ENCODE measurements at places on chromosomes 7 and 10.

DNA sequence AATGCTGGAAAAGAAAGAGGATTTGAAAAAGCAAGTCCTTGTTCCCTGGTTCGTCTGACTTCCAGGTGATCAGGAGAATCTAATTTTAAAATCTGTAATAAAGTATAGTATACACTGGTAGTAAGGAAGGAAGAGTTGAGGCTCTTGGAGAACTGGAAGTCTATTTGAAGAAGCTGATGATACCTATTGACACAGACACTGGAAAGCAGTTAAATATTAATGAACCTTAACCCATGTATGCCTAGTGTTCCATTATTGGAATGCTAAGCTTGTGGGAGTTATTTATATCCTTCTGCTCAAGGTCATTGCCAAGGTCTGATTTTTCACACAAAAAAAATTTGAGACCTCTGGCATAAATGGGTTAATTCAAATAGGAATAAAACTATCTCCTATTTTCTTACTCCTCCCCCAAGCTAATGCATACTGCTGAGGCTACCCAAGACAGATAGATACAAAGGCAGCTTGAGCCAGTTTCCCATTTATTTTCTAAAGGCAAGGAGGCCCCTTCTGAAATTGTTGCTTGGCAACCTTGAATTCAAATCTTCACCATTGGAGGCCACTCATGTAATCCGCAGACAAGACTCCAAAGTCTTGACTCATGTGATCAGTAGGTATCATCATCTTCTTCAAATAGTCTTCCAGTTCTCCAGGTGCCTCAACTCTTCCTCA is 110.2 kb downstream of the FZD1 start:
- no peak for DNase-seq

DNA sequence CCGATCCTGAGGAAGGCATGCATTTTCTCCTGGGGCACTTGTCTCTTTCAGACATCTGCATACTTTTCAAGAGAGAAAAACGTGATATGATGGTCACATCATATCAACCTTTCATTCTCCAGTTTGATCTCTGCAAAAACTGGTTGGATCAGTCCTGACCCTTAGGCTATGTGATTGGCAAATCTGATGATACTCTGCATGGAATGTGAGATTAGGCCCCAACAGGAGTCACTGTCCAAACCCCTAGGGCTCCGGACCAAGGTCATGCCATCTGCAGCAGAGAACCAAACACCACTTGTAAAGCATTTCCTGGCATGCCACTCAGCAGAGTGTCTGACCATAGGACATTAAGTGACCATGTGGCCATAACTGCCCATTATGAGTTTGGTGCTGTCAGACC is 8.6 kb downstream of the GCK start:
- DNase-seq: no peak

- no peak for DNase-seq
These were observed 13.6 kb upstream of the C10orf120 start for GRCh38 chr10:122713091-122713885.

DNA sequence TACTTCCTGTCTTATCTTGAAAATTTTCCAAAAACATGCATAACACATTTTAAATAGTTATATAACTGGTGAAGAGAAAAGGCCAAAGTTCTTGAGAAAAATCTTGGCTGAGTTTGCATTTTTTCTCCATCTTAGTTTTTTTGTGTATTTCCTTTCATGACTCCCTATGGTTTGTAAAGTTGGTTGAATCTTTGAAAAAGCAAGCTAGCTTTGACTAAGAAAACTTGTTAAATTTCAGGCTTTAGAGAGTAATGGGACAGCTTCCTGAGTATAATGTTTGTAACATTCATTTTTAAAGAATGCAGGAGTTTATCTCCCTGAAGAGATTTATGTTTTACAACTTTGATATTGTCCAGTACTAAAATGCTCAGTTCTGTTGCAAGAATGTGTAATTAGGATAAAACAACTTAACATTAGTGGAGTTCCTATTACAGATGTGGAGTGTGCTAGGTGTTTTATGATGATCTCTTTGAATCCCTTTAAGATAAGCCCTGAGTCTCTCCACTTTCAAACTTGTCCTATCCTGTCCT is 11.1 kb upstream of the HERPUD2 start:
- DNase-seq: no peak

- DNase-seq: no peak
These were observed 154.3 kb downstream of the GNAT3 start for GRCh38 chr7:80357530-80357929.

- no peak for DNase-seq
These were observed 50.8 kb downstream of the SUFU start for GRCh38 chr10:102554531-102554930.

DNA sequence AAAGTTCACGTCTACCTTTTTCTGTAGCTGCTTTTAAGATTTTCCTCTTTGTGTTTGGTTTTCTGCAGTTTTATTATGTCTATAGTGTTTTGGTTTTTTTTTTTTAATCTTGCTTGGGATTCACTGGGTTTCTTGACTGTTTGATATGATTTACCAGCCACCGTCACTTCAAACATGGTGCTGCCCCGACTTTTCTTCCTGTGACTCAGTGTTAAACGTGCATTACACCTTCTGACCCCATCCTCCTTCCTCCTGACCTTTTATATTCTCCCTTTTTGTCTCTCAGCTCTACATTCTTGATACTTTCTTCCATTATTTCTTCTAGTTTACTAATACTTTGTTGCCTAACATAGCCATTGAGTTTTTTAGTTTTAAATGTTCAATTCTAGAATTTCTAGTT is 61.5 kb downstream of the GNA12 start:
- no peak for DNase-seq

DNA sequence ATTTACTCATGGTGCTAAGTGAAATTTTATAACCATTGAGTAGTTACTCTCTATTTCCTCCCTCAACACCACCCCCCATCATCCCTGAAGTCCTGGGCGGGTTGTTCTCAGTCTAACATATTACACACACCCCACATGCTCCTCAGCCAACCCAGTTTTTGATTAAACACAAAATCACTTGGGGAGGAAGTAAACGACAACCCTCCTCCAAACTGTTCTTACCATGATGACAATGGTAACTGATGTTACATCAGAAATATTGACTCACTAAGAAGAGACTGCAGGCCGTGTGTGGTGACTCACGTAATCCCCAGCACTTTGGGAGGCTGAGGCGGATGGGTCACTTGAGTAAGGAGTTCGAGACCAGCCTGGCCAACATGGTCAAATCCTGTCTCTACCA is 44.2 kb downstream of the RAB11FIP2 start:
- no peak for DNase-seq

- DNase-seq: no peak
These were observed 148.8 kb downstream of the LRRC4 start for GRCh38 chr7:127882313-127882920.

DNA sequence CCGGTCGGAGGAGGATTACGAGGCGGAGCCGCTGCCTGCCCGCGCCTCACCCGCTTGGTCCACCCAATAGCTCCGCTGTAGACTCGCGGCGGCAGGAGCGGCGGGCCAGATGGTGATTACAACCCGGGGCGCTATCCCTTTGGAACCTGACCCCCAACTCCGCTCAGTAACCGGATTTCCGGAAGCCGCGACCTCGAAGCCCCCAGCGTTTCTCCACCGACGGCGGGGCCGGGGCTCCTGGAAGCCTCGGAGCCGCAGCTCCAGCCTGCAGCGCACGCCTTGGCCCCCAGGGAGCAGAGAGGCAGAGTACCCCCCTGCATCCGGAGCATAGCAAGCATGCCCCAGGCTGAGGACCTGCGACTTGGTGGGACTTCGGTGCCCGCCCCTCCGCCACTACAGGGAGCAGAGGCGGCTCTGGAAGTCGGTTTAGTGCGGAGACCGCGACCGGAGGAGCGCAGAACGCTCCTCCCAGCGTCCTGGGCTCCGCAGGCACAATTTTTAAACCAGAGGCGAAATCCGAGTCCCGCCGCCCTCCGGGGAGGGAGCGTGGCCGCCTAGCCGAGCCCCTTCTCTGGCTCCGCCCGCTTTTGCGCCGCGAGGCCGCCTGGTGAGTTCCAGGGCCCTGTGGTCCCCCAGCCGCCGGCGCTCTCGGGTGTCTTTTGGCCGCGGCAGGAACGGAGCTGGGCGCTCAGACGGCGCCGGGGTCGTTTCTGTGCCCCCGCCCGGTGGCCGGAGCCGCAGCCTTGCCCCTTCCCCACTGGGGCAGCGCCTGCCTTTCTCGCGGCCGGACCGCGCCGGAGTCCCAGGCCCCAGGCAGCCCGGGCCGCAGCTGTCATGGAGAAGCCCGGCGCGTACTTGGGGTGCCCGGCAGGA is 28.2 kb upstream of the BMS1 start:
- peak; percentile 14 for DNase-seq

GRCh38 chr10:101887775-101888174 is 44.2 kb upstream of the KCNIP2 start:
- DNase-seq: no peak

DNA sequence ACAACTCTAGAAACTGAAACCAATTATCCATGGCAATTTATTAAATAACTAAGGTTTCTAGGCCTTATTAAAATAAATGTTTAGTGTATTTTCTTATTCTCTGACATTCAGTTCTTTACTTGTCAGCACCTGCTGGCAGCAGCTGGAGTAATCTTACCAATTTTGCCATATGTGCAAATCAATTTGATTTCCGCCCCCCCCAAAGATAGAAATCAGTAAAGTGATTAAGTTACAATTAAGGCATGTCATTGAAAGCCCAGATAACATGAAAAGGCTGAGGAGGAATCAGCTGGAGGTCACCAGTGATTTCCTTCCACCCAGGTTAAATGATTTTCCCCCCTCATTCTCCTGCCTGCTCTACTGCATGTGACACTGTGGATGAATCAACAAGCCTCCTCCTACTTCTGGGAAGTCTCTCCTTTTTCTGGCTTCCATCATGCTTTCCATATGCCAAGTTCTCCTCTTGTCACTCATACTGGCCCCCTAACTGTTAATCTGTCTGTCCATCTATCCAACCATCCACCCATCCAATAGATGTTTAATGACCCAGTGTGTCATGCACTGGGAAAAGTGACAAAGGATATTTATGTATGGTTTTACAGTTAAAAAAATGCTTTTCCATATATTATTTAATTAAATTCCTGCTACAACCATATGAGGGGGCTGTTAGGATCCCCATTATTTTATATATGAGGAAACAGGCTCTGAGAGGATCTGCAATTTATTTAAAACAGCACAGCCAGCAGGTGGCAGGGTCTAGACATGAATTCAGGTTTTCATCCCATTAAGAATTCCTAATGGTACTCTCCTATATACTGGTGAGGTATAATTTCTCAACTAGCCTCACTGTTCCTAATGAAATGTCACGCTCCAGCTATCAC is 116.5 kb downstream of the ATXN7L1 start:
- DNase-seq: no peak

- DNase-seq: no peak
These were observed 136.5 kb downstream of the CNNM2 start for GRCh38 chr10:103054621-103055020.

DNA sequence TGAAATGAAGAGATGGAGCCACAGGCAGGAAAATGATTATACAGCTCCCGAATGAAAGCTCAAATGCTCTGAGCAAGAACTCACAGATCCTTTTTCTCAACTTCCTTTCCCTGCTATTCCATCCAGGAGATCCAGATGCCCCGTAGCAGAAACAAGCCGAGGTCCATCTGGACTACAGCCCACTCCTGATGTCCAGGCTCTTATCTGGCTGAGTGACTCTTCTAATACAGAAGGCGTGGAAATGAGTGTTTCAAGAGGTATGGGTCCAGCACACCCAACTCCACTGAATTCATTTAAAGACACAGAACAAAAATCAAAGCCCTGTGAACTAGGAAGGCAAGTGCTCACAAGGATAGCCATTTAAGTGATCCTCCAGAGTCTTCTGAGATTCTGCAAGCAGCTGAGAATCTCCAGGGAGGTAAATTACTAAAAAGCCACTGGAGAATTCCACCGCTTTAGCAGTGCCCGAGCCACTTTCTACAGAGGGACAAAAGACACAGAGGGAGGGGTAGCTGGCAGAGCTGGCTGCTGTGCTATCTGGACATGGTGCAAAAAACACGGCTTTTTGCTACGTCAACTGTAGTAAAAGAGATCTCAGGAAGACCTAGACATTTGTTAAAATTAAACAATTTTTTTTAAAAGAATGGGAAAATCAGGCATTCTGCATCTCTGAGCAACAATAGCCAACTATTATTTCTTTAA is 24.5 kb downstream of the FAM171A1 start:
- DNase-seq: no peak

- DNase-seq: no peak
These were observed 400.0 kb upstream of the RNF32 start for GRCh38 chr7:156240532-156240931.

- no peak for DNase-seq
These were observed 178.6 kb downstream of the PLCE1 start for GRCh38 chr10:94172332-94172731.

- DNase-seq: no peak
These were observed 202.0 kb upstream of the SEMA3C start for GRCh38 chr7:81120803-81121202.

- DNase-seq: no peak
These were observed 95.7 kb upstream of the SVIL start for GRCh38 chr10:29730458-29730857.

DNA sequence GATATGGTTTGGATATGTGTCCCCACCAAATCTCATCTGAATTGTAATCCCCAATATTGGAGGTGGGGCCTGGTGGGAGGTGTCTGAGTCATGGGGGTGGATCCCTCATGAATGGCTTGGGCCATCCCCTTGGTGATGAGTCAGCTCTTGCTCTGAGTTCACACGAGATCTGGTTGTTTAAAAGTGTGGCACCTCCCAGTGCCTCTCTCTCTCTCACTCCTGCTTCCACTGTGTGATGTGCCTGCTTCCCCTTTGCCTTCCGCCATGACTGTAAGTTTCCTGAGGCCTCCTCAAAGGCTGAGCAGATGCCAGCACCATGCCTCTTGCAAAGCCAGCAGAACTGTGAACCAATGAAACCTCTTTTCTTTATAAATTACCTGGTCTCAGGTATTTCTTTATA is 4.8 kb upstream of the GCK start:
- DNase-seq: no peak

DNA sequence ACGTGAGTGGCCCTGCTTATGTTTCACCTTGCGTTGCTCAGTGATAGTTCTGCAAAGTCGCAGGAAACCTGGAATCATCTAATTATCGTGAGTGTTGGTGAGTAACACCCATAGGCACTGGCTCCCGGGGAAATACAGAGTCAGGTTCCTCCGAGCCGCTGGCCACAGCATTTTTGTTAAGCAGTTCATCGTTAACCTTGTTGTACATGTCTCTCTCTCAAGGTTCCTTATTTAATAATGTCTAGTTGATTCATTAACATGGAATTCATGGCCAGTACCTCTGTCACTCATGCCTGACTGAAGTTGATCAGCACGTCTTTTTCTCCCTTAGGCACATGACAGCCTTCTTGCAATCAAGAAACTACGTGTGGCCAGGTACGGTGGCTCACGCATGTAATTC is 3.1 kb upstream of the ZFAND2A start:
- no peak for DNase-seq

DNA sequence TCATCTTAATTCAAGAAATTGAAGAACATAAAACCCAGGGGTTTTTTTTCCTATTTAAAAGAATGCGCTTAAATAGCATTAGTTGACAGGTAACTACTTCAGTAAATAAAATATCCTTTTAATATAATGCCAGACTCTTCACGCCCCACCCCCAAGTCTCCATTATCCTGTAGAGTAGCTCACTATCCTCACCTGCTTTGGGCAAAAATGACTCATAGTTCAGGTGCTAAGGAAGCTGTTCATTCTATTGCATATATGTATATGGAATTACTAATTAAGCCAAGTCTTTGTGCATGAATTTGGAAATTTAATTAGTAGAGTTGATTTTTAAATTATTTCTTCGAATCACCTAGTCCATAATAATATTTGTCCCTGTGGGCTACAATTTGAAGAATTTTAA is 656.8 kb upstream of the ANKRD30A start:
- DNase-seq: no peak
